Stimulated activated CD4-positive, alpha-beta T cell treated with anti-CD3 and anti-CD28 coated beads, Interleukin-1b, Interleukin-23, amount 100 ng/mL, for 24 hours (primary cell): ENCODE measurements at places on chromosomes 1 and 21.

DNA sequence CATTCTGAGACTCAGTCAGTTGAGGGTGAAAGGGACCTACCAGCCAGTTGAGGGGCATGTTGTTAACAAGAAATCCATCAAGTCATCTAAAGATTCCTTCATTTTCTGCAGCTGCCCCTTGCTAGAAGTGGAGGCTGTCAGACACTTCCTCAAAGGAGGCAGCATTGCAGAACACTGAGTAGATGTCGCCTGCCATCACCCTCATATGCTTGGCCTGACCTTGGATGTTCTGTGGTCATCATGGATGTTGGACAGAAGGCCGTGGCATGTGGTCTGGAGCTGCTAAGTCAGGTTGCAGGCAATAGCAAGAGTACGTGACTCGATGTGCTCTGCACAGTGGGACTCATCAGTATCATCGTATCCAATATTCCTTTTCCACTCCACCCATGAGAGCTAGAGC is 70.6 kb downstream of the GATAD2B start:
- DNase-seq: no peak

GRCh38 chr1:165253818-165254254 is 102.7 kb downstream of the LMX1A start:
- no peak for DNase-seq

DNA sequence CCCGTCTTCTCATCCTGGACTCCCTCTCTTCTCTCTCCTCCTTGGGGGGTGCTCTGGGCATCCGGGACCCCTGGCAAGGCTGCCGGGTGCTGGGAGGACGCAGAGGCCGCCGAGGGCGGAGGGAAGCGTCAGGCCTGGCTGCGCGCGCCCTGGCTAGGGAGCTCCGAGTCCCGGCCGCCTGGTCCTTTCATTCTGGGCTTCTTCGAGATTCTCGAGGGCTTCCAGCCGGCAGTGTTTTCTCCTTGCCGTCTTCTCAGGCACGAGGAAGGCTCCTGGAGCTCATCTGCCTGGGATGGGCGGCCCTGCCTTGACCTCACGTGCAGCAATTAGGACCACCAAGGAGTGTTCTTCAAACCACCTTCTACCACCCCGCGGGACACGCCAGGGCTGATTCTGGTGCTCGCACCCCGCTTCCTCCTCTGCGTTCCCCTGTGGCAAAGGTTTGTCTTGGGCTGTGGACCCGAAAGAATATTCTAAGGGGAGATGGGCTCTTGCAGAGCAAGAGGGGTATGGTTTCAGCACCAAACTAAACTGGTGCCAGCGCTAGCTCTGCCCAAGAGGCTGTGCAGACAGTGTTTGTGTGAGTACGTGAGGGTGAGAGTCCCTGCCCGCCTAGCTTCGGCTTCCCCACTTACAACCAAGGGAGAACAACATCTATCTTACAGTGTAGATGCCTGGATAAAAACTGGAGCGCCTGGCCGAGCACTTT is 36.5 kb downstream of the PIK3CD start:
- no peak for DNase-seq

DNA sequence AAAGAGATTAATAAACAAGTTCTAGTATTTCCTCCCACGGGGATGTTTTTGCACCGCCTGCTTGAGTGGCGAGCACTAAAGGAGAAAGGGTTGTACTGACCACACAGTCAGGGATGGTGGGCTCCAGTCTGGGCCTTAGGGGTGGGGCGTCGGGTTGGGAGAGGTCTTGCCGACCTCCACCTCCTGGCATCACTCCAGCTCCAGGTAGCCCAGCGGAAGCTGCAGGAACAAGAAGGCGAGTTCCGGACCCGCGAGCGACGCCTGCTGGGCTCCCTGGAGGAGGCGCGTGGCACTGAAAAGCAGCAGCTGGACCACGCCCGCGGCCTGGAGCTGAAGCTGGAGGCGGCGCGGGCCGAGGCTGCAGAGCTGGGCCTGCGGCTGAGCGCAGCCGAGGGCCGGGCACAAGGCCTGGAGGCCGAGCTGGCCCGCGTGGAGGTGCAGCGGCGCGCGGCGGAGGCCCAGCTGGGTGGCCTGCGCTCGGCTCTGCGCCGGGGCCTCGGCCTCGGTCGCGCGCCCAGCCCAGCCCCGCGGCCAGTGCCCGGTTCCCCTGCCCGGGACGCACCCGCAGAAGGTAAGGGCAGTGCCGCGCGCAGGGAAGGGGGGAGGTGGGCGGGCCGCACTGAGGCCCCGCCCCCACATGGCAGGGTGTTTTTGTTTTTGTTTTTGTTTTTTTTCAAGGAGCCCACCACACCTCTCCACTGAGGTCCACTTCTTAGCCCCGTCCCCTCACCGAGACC is 19.7 kb downstream of the MFAP2 start:
- DNase-seq: peak; percentile 71

GRCh38 chr1:113903501-113904292 is 902 bp downstream of the AP4B1 start:
- DNase-seq: no peak
